Endodermal cell (in vitro differentiated cells): ENCODE measurements at places on chromosomes 6 and 20. TPM values are rescaled to one million over a fixed set of nuclear protein-coding genes. Genes with fewer than 3 reads are reported as not detected.

DNA sequence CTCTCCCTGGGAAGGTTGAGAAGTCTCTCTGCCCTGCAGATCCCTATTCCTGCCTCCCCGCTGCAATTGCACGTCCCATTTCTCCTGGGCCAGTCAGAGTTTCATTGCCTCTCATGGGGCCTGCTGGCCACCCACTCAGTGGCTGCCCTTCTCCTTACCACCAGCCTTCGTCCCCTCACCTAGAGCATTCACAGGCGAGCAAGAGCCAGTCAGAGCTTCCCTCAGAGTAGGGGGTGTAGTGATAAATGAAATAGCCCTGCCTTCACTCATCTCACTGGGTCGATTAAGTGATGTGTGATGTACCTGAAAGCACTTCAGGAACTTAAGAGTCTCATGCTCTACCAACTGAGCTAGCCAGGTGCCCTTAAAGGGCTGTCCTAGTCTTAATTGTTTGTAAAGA lies 52.0 kb upstream of the FANCE start:
- DNase-seq = no peak

DNA sequence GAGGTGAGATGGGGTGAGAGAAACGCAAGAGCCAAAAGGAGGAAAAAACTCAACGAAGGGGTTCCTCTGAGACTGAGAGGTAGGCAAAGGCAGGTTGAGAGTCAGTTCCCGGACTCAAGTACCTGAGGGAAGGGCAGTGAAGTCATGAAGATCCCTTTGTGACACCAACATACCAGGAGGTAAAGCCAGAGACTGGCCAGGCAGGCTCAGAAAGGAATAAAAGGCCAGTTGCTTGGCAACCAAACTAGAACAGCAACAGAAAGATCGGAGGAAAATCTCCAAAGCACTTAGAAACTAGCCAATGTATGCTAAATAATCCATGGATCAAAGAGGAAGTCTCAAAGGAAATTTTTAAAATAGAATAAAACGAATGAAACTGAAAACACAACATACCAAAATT lies 209.8 kb upstream of the PROKR2 start:
- DNase-seq = no peak

GRCh38 chr20:7650086-7650879 lies 290.0 kb downstream of the HAO1 start:
- no peak for DNase-seq

DNA sequence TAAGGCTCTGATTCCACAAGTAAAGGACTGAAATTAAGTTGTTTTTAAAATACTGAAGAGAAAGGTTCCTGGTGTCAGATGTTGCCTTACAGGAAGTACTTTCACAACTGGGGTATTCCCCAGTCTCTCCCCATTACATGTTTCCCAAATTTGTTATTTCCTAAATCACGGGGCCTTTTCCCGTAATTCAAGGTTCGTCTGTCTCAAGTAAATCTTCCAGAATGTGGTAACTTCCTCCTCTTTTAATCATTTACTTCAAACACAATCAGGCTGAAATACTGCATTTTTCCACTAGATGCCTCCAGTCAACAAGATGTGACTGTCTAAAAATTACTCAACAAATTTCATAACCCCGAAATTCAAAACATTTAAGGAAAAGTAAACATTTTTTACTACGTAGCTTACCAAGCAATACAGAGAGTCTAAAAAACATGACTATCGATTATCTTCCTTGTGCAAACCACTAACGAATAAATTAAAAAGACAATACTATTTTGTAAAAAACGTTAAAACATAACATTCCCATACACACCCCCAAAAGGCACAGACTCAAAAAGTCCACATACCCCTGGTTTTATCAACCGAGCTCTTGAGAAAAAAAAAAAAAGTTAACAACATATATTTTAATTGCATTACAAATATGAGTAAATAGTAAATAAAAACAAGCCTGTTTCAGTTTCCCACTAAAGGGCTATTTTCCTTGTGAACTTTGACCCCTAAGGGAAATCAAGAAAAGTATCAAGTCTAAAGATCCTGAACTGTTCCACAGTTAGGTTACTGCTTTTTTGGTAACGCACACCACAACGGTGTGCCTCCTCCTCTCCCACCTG lies 1.7 kb downstream of the SOD2 start:
- no peak for DNase-seq

- DNase-seq = no peak
Measured at GRCh38 chr6:46989398-46989797, 52.7 kb downstream of the ADGRF1 start.

The ADGB gene
- total RNA-seq = 0.95 to 1.3 TPM (median 1.2 TPM) in 3 replicates

The QKI gene
- total RNA-seq = 77.4 to 93.3 TPM (median 86.2 TPM) in 3 replicates
